ENCODE measurements at places on chromosomes 5 and 9.

DNA sequence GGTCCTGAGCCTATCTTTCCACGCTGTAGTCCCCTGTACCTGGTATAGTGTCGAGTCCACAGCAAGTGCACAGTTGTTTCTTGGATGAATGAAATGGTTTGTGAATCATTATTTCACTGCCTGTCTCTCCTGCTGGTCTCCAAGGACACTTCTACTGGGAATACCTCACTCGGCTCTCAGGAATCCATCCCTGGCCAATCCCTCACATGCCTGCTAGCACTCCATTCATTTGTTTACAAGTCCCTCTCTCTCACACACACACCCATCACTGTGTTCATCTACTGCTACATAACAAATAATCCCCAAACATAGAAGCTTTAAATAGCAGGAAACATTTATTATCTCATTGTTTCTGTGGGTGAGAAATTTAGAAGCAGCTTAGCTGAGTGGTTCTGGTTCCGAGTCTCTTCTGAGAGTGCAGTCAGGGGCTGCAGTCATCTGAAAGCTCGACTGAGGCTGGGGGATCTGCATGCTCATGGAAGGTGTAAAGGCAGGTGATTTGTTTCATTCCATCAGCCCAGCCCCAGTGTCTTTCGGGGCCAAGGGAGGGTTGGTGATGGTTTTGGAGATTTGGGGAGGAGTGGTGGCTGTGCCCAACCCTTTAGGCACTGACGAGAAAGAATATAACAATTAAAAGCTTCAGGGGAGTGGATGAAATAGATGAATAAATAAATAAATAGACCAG, 132.7 kb upstream of the IER5L start:
- DNase-seq, result no peak

DNA sequence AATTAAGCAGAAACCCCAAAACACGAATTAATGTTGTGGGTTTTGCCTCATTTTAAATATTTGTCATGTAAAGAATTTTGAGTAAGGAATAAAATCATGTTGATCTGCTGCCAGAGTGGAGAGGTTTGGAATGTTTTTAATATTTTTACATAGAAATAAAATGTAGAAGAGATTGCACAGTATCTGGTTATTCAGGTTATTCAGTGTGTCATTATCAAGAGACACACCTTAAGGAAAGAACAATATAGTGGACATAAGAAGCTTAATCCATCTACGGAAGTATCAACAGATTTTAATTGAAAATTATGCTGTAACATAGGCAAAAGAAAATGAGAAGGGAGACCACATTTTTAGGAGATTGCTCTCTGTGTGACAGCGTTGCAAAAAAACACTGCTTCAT, 410.4 kb downstream of the MED10 start:
- DNase-seq, result no peak

DNA sequence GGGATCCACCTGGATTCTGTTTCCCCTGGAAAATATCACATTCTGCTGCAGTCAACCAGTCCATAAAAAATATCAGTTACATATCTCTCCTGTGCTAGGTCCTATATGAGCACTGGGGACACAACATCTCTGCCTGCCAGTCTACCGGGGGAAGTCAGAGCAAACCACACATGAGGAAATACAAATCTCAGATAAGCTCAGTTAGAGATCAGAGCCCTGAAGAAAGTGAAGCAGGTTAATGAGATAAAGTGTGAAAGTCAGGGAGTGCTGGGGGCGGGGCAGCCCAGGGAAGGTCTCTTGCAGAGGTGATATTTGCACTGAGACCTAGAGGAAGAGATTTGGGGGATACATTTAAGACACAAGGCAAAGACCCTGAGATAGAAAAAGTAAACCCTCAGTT, 67.8 kb upstream of the SLC1A1 start:
- DNase-seq, result no peak

DNA sequence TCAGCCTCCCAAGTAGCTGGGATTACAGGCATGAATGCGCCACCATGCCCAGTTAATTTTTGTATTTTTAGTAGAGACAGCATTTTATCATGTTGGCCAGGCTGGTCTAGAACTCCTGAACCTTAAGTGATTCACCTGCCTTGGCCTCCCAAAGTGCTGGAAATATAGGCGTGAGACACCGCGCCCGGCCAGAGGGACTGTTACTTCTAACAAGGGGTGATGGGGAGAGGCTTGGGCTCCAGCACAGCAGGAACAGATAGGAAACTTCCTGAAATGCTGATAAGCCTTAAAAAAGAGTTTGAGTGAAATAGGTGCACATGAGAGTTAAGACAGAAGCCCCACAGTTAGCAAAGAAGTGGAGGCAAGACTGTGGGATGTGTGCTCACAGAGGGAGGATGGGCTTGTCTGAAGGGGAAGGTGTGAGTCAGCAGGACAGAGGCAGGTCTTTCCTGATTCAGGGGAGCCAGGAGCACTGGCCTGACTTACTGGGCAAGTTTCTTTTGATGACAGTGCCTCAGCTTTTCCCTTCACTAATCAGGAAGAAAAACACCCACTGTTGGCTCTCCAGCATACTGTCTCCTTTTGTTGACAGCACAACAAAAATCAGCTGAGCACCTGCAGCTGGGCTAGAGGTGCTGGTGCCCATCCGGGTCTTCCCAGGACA, 68.4 kb downstream of the RAD23B start:
- no peak for DNase-seq

DNA sequence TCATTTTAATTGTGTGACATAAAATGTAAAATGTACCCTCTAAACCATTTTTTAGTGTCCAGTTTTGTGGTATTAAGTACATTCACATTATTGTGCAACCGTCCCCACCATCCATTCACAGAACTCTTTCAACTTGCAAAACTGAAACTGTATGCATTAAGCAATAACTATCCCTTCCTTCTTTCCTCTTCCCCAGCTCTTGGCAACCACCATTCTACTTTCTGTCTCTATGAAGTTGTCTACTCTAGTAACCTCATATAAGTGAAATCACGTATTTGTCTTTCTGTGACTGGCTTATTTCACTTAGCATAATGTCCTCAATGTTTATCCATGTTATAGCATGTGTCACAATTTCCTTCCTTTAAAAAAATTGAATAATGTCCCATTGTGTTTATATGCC, 142.4 kb downstream of the C9orf152 start:
- no peak for DNase-seq

GRCh38 chr5:128693764-128694163, 155.7 kb upstream of the FBN2 start:
- no peak for DNase-seq

- DNase-seq, result no peak
These were observed 5.5 kb upstream of the ENTREP1 start for GRCh38 chr9:69319324-69320025.

GRCh38 chr5:146243247-146243646, 39.8 kb downstream of the RBM27 start:
- no peak for DNase-seq

DNA sequence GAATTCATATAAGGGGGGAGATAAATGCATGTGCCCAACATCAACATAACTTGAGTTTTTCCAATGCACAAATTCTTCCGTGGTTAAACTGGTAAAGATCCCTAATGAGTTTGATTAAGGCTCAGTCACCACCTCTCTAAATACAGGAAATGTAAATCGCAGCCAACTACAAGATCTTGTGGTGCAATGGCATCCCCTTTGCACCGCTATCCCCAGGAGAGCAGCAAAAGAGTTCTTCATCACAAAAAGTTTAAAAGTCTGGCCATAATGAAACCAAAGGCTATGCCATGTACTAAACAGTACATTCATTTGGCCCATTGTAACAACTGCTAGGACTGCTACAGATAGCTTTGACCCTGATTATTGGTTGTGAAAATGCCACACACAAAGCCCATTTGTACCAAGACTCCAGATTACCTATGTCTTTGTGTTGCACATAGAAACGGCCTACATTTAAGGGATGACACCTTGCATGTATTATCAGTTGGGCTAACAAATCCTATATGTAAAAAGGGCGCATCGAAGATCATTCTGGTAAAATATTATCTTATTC, 44.5 kb downstream of the ZNF608 start:
- no peak for DNase-seq

- DNase-seq, result no peak
These were observed 27.9 kb upstream of the ALDH1A1 start for GRCh38 chr9:72980600-72981265.

- DNase-seq, result no peak
These were observed 12.0 kb upstream of the IFNA1 start for GRCh38 chr9:21428235-21428634.

- no peak for DNase-seq
These were observed 135.7 kb upstream of the PITX1 start for GRCh38 chr5:135169753-135170152.

GRCh38 chr9:18362901-18363685, 110.9 kb upstream of the ADAMTSL1 start:
- DNase-seq, result no peak

DNA sequence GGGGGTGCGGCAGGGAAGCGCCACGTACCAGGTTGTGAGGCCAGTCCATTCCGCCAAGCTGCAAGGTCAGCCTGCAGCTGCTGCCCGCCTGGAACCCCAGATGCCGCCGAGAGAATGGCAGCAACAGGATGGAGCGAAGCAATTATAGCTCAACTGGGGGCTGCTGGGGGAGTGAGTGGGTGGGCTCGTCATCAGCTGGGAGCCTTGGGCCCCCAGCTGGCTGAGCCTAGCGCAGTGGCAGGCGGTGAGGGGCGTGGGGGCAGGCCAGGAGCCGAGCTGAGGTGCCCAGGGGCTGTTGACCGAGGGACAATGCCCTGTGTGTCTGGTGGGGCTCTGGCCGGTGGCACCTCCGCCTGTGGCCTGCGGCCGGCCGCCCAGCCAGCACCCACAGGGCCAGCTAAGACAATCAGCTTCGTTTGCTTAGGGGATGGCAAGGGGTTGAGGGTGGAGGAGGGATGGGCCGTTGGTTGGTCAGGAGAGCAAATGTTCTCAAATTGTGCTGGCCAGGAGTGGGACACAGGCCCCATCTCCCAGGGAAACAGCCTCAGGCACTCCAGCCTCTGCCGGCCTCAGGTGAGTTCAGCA, at the start of gene IL17B:
IL17B (minus strand) TSS at position 116 of the 585 bp plus-strand sequence; CDS start at position 49, 67 bp downstream.
- DNase-seq, result no peak

DNA sequence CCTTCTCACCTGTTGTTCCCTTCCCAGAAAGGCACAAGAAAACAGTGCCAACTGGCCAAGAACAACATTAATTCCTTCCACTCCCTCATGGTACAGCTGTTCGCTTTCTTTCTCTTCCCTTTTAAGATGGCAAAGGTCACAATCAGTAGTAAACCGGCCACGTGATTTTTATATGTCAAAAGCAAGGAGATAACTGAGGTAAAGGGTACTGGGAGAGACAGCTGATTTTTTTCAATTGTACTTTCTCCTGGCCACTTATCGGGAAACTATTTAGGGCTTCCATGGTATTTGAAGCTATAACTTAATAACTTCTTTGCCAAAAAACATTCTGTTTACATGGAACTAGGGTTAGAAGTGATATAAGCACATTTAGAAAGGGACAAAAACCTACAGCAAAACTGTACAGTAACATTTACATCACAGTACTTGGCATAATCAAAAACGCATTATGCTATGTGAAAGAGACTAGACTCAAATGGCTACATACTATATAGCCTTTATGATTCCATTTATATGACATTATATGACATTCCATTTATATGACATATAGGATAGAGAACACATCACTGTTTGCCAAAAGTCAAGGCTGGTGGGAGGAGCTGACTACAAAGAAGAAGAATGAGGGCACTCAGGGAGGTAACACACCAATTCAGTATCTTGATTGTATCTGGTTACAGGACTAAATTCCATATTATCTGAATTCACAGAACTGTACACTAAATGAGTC, 24.8 kb downstream of the PLPP1 start:
- DNase-seq, result no peak

- DNase-seq, result no peak
These were observed 7.2 kb downstream of the RNF145 start for GRCh38 chr5:159202151-159202550.

DNA sequence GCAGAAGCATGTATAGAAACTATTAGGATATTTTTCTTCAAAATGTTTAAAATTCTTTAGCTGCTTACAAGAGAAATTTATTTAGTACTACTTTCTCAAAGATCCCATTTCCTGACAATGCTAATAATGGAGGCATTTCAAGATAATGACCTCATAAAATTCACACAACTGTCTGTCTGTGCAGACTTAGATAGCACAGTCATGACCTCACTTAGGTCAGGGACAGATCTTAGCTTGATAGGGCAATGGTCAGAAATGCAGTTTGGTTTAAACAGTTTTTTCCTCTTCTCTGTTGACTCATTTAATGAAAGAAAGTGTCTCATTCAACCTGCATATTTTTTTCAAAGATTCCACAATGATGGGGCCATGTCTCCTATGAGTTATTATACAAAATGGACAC, 128.4 kb downstream of the GRIA1 start:
- DNase-seq, result no peak
